ENCODE measurements at places on chromosomes 6 and 20. TPM values are rescaled to one million over a fixed set of nuclear protein-coding genes. Genes with fewer than 3 reads are reported as not detected.
A peak's percentile ranks its signal among the peaks of the same experiment; 100 is the strongest.

SNAP25 gene
- 5.3 TPM for polyA plus RNA-seq

NELFE gene
- polyA plus RNA-seq, result 51.4 TPM

FAM209B gene
- not detected for polyA plus RNA-seq

IL20RA gene
- polyA plus RNA-seq, result 0.09 TPM

MDFI gene
- 0.35 TPM for polyA plus RNA-seq

HTR1B gene
- polyA plus RNA-seq, result 1.5 TPM

PRSS35 gene
- 5.6 TPM for polyA plus RNA-seq

HSPA1B gene
- 31.9 TPM for polyA plus RNA-seq

SASH1 gene
- polyA plus RNA-seq, result 27.0 TPM

DNA sequence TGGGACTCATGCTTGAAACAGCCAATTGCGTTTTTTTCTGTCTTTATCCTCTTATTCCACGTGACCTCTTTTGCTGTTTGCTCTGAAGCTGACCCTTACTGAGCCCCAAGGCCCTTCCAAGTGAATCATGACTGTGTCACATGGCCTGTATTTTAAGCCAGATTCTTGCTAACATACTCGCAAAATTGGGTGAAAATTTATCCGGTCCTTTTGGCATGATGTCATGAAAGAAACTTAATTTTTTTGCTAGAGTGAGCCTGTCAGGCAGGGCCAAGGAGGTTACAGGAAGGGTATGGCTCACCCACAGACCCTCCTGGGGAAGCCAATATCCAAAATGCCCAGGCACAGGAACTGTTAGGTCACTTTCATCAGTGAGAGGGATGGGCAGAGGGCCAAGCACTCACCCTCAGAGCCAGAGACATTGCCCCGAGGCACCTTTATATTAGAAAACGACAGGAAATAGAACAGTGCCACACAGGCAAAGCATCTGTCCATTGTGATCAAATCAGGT, 296.7 kb downstream of the CDH26 start:
- peak; percentile 11 for DNase-seq

DNA sequence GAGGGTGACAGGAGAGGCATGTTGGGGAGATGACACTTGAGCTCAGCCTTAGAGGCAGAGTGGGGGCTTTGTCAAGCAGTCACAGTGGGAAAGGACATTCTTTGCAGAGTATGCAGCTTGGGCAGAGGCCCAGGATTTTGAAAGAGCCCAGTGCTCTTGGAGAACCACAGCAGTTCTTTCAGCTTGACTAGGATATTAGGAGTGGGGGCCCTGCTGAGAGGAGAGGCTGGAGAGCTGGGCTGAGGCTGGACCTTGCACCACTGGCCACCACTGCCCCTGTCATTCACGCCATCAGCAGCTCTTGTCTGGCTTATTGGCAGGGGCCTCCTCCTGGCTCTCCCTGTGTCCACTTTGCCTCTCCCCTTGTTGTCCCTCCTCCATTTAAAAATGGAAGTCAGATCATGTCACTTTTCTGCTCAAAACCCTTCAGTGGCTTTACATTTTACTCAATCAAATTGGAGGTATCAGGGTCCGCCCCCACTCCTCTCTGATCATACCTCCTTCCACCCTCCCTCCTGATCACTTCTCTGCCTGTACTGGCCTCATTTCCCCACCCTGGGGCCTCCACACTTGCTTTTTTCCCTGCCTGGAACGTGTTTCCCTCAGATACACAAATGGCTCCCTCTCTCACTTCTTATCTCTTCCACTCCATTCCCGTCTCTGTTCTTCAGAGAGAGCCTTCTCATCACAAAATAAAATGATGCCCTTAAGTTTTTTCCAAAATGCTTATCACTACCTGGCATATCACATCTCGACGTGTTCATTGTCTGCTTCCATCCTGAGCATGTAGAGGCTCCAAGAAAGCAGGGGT, 10.5 kb downstream of the MANBAL start:
- DNase-seq, result no peak

DNA sequence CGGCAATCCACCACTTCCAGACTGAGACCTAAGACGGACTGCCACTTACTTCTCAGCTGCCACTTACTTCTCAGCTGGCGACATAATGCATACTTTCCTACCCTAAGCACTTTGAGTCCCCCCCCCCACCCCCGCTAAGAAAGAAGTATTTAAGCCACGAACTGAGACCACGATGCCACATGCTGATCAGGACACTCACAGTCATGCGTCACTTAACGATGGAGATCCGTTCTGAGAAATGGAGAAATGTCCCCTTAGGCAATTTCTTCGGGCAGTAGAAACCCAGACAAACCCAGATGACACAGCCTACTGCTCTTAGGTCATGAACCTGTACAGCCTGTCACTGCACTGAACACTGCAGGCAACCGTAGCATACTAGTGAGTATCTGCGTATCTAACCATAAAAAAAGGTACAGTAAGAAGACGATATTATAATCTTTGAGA, 690 bp downstream of the IFNGR1 start:
- DNase-seq, result no peak

DNA sequence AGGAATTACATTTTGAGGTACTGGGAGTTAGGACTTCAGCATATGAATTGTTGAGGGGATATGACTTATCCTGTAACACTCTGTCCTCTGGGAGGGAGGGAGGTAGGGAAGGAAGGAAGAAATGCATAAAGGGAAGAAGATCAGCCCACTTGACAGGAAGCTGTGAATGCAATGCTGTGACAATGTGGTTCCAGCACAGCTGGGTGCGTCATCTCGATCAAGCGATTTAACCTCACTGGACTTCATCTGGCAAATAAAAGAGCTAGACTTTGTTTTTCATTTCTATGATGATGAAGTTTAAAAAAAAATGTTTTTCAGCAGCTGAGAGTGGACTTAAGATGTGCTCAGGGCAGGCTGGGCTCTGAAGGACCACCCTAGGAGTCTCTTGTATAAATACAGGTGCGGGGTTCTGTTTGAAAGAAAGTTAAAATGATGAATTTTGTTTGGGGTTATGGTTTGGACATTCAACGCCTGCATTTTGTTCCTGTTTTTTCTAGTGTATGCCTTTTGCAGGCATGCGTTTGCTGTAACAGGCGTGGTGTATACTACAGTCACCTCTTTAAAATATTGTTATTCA, 178.1 kb downstream of the RIMS1 start:
- no peak for DNase-seq

- DNase-seq, result no peak
Measured at GRCh38 chr20:59043698-59044097, 1.1 kb upstream of the PRELID3B start.

DNA sequence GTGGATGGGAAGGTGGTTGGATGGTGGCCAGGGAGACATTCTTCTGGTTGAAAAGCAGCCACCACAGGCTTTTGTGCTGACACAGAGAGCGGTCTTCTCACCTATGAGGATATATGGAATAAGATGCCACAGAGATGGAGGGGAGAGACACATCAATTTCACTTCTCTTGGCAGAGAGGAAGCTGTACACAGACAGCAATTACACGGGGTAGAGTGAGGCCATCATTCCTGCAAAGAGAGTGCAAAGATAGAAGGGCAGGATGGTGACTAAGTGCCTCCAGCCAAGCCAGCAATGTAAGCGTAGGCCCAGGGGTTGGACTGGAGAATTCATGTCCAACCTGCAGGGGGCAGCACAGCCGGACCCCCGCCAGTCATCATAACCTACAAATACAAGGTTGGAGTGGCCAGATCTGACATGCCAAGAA, 56.4 kb downstream of the NRN1 start:
- DNase-seq, result no peak

- no peak for DNase-seq
Measured at GRCh38 chr6:154378518-154378917, 21.9 kb upstream of the IPCEF1 start.

DNA sequence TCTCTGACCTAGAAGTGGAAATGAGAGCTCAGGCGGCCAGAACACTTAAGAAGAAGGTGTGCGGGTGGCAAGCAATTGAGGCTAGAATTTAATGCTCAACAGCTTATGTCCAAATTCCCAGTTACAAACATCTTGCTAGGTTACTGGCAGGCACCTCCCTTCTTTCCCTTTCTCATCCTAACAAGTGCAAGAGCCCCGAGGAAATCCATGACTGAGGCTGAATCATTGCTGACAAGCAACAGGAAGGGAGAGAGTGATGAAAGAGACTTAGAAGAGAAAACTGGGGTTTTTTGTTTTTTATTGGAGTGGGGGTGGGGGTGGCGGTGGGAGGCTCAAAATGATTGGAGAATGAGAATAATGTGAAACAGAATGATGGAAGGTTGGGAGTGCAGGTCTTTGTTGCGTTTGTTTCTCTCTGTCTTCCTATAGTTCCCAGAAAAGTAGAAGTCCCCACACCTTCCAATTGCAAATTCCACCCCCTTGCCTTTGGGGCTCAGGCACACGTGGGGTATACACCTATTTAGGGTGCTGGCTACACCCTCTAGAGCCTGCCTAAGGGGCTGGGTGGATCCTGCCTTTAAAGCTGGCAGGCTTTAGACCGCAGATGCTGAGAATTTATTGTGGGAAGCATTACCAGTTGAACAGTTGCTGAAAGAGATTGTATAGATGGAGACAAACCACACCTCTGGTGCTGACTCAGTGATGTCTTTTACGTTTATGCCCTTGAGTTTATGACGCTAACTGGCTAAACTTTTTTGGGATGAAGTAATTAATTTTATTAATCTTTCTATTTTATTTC, 1.4 kb downstream of the FAM83B start:
- DNase-seq, result peak; percentile 11

DNA sequence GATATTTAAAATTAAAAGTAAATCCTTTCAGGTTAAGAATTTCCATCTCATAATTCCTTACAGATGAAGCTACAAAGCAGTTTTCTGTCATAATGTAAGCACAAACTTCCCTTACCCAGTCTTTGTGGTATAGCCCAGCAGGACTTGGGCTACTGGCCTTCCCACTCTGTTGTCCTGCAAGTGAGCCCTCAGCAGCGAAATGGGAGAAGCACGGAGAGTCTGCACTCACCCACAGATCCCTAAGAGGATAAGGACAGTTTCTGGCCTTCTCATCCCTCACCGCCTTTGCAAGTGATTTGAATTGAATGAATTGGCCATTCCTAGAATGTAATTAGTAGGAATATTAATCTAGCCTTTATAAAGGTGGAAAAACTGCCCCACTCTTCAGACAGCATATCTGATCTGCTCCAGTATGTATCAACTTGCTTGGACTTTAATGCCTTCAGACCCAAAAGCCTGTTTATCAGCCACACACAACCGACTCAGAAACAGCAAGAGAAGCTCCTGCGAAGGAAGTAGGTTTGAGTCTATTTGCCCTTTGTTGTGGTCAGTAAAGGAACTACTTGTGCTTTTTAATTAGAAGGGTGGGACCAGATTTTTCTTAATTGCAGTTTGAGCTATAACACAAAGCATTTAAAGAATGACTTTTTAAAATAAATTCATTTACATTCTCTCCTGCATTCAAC, 29.9 kb upstream of the PRDM1 start:
- no peak for DNase-seq

- DNase-seq, result no peak
Measured at GRCh38 chr6:113758826-113759574, 98.1 kb upstream of the MARCKS start.

DNA sequence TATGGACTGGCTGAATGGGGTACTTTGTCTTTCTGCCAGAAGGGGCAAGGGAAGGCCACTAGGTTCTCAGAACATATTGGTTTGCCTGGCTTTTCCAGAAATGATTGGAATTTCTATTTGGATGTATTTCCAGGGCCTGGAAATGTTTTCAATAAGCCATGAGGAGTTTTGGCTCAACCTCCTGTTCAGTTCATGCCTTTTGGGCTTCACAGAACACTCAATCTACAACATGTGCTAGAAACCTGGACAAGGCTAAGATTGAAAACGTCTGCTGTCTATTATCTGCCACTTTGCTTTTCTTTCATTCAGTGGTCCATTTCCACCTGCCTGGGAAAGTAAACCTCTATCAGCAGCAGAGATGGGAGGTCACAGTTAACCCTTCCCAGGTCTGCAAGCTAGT, 793.4 kb downstream of the TENT5A start:
- no peak for DNase-seq

DNA sequence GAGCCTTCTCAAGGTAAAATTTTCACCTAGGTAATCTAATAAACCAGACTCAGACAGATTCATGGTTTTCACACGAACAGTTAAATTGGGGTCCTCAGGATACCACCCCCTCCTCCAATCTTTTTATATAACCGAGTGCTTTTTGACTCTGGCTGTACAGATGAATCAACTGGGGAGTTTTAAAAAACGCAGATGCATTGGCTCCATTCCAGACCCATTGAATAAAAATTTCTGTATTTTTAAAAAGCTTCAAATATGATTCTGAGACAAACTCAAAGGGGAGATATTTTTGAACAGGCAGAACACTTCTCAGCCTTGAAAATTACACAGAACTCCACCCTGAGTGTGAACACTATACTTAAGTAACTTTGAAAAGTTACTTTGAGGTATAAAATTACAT, 7.2 kb downstream of the UTRN start:
- no peak for DNase-seq

- no peak for DNase-seq
Measured at GRCh38 chr20:51417250-51418136, 125.0 kb downstream of the NFATC2 start.

DNA sequence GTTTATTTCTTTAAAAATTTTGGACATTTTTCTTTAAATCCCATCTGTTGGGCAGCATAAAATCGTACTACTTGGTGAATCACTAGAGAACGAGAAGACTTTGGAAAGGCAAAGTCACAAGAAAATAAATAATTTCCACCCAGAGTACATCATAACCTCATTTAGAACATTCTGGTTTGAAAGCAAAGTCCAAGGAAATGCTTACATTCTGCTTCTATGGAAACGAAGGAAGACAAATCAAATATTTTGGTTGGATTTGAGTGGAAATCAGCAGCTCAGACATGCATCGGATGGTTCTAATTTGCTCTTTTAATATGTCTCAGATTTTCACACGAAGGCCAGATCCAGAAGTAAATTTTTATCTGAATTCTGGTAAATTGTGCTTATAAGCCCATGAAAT, 60.7 kb upstream of the LTV1 start:
- DNase-seq, result no peak

DNA sequence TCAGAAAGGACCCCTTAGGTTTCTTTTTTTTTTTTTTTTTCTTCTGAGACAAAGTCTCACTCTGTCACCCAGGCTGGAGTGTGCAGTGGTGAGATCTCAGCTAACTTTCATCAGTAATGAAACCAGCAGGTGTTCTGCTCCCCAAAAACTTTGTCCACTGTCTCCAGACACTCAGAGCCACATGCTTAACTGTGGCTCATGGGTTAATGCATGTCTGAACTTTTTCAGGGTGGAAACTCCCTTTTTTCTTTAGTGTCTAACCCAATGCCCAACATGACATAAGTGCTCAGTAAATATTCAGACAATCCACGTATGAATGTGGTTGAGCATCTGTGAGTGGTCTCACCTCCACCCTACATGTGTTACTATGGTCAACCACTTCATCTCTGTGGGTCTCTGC, 45.4 kb downstream of the MYB start:
- no peak for DNase-seq

GRCh38 chr20:38231531-38232121, 28.9 kb downstream of the KIAA1755 start:
- DNase-seq, result no peak

All from AG04450 (cell line).